Lung microvascular endothelial cell (primary cell): ENCODE measurements at places on chromosomes 7 and 10.

- no peak for DNase-seq
Observed at GRCh38 chr7:123712619-123713018, 36.2 kb downstream of the WASL start.

GRCh38 chr10:104297697-104298660 lies 29.0 kb downstream of the GSTO2 start:
- DNase-seq, result peak; percentile 59

DNA sequence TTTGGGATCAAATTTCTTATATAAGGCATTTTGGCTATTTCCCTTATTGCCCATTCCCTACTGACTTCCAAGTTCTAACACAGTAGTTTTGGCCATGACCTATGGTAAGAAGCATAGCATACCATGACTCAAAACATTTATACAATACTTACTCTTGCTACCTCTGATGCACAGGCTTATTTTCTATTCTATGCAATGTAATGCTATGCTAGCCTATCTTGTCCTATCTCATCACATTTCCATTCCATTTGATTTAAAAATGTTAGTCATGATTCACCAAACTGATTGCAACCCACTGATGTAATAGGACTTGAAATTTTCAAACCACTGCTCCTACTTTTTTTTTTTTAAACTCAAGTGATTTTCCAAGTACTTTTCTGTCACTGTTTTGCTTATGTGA lies 658.5 kb downstream of the TYW1 start:
- DNase-seq, result no peak

GRCh38 chr7:17910377-17910776 lies 29.9 kb downstream of the SNX13 start:
- DNase-seq, result no peak

- no peak for DNase-seq
Observed at GRCh38 chr10:80094231-80094630, 15.8 kb downstream of the TMEM254 start.

DNA sequence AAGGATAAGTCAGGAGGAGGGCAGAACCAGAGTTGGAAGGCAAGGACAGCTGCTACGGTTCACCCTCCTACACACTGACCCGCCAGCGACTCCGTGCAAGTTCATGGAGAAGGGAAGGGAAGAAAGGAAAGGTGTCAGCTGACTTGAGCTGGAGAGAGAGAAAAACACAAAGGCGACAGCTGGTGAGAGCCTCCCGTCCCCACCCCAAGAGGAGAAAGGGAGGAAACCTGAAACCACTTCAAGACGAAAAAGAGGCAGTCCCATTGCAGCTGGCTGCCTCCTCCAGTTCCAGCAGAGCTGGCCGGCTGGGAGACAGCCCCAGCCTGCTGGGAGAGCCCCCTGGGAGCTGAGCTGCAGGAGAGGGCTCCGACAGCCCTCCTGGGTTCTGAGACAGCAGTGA lies 75.2 kb downstream of the PARD3 start:
- DNase-seq, result peak; percentile 56

GRCh38 chr7:94697035-94697974 lies 41.4 kb upstream of the SGCE start:
- DNase-seq, result peak; percentile 92

- peak; percentile 66 for DNase-seq
Observed at GRCh38 chr10:104260775-104261115, 6.1 kb downstream of the GSTO1 start.

DNA sequence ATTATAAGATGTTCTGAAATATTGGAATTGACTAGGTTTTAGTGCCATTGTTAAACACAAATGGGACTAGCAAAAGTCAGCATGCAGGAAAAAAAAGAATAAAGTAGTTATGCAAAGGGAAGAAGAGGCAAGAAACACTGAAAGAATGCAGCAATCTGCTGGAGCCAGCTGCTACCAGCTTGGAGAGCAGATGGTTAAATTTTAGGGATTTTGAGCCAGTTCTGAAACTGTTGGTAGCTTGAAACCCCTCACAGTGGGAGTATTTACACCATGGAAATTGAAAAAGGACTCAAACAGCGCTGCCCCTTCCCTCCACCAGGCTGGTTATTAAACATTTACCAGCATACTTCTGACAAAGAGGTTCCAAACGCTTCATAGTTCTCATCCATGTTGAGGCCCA lies 41.0 kb downstream of the SCRN1 start:
- DNase-seq, result no peak
